ENCODE measurements at places on chromosomes 1 and 21.

DNA sequence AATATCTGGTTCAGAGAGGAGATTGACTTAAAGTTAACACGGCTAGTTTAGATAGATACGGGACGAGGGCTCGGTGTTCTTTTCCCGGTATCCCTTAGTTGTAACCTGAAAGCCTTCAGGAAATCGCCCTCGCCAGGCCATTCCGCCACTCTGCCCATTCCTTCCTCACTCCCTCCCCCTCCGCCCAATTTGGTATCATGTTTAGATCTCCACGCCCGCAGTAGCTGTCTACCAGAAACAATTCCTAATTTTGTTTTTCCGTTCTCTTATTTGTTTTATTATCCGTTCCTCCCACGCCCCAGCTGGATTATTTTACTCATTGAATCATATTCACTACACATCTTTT, 685 bp upstream of the VAMP4 start:
- DNase-seq: no peak

- no peak for DNase-seq
These were observed at the start of gene LRRC3 for GRCh38 chr21:44454747-44455523. Gene LRRC3, plus strand, starts transcription at chr21:44455510. Its CDS starts 1,135 bp downstream, at chr21:44456645.

DNA sequence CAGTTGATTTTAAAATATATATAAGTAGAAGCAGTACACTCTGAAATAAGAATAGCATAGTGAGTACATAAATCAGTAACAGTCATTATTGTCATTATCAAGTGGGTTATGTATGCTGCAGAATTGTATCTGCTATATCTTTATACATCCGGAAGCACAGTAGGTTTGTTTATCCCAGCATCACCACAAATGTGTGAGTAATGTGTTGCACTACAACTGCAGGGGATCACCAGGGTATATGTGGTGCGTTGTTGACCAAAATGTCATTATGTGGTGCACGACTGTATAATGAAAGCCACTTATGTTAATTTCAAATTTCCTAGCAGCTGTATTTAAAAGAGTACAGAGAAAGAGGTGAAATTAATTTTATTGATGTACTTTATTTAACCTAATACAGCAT, 87.7 kb upstream of the GADD45A start:
- DNase-seq: no peak

- no peak for DNase-seq
These were observed 6.3 kb downstream of the RUNX1 start for GRCh38 chr21:35042836-35043235.

GRCh38 chr1:247274605-247275256, 18.9 kb downstream of the VN1R5 start:
- no peak for DNase-seq

- DNase-seq: no peak
These were observed 66.7 kb downstream of the TEX35 start for GRCh38 chr1:178579562-178579961.

GRCh38 chr1:182211386-182211785, 149.9 kb upstream of the ZNF648 start:
- DNase-seq: no peak

- DNase-seq: no peak
These were observed 28.4 kb upstream of the DMRTB1 start for GRCh38 chr1:53430779-53431178.

Data from GM04504 (cell line).